ENCODE measurements at places on chromosomes 6 and 20. TPM values are rescaled to one million over a fixed set of nuclear protein-coding genes. Genes with fewer than 3 reads are reported as not detected.

Gene ASIP
- total RNA-seq, result not detected

Gene RAMACL
- total RNA-seq, result 1.6 TPM

GRCh38 chr6:137049095-137049494 lies 4.3 kb upstream of the IL20RA start:
- no peak for DNase-seq

Gene LAMP5
- not detected for total RNA-seq

Gene OPRM1
- total RNA-seq, result not detected

- no peak for DNase-seq
Observed at GRCh38 chr20:50127587-50128519, 14.9 kb upstream of the UBE2V1 start.

DNA sequence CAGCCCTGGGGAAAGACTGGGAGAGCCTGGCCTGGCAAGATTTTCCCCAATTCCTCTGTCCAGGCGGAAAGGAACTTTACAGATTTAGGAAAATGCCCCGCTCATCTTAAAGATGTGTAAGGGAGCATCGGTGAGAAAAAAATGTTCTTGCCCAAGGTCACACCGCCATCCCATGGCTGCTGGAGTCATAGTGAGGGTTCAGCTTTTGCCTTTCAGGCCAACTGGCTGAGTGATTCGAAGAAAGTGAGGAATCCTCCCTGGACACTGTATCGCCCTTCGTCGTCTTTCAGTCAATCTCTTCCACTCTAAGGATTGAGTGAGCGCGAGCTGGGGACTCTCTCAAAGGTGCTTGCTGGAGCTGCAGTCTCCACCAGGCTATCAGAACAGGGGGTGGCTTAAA lies 1.4 kb downstream of the WFDC2 start:
- DNase-seq, result no peak

DNA sequence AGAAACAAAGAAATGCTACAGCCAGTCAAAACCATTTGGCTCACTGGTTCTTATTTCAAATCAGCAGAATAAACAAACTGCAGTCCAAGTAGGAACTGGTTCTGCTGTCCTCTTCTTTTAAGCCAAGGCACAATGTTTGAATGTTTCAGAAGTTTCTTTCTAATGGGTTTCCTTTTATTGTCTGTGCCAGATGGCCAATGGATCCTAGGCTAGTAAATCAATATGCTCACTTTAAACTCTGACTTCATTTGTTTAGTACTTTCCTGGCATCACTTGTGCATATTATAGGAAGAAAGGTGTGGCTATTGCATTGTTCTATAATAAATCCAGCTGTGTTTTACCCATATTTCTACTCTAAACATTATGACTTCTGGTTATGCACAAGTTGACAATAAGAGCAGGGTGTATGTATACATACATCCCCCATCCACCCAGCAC lies 99.7 kb upstream of the PLCB4 start:
- no peak for DNase-seq

DNA sequence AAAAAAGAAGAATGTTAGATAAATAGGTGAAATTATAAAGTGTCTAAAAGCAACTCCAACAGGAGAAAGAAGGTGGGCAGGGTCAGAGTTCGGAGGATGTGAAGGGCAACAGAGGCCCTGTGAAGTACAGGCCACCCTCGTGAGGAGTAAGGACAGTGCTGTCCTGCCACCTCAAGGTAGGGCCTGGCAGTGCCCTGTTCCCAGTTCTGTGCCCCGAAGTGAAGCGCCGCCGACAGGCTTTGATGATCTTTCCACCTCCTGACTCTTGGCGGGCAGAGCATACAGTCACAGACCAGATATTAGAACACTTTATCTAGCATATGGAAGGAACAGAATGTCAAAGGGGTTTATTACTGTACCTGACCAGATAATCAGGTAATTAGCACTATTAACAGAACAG lies 75.8 kb downstream of the GJA10 start:
- DNase-seq, result no peak

GRCh38 chr20:52172392-52173047 lies 19.1 kb downstream of the ZFP64 start:
- DNase-seq, result no peak

- peak; percentile 34 for DNase-seq
Observed at GRCh38 chr6:12304487-12304886, 14.3 kb downstream of the EDN1 start.

Gene HNF4A
- not detected for total RNA-seq

GRCh38 chr6:123150076-123150475 lies 154.0 kb downstream of the CLVS2 start:
- DNase-seq, result no peak

Gene KCNK5
- 0.26 TPM for total RNA-seq

DNA sequence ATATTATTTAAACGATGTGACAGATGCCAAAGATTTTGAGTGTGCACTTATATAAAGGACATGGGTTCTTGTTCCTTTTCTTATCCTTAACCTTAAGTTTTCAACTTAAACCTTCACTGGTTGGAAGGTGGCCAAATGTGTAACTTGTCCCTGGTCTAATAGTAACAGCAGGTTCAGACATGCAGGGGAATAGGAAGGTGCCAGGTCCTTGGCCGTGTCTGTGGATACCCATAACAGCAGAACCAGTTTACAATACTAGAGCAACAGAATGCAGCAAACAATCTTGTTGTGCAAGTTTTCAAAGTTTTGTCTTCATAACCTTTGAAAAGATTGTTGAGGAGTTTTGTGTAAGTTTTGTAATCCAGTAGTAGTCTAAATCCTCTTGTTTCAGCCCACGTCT lies 4.4 kb downstream of the MYB start:
- DNase-seq, result peak; percentile 89

GRCh38 chr20:23325107-23325506 lies 25.5 kb upstream of the NXT1 start:
- no peak for DNase-seq

Measured in bronchial epithelial cell (primary cell).